Activated T-helper 1 cell treated with anti-CD3 and anti-CD28 coated beads, Interleukin-2, amount 50 U/mL, for 16 hours (primary cell): ENCODE measurements at places on chromosomes 7 and 10.

DNA sequence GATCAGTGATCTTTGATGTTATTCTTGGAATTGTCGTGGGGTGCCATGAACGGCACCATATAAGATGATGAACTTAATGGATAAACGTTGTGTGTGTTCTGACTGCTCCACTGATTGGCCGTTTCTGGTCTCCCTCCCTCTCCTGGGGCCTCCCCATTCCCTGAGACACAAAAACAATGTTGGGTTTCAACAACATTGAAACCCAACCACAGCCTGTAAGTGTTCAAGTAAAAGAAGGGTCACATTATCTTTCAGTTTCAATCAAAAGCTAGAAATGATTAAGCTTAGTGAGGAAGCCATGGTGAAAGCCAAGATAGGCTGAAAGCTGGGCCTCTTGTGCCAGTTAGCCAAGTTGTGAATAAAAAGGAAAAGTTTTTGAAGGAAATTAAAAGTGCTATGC is 19.5 kb downstream of the EN2 start:
- no peak for DNase-seq

DNA sequence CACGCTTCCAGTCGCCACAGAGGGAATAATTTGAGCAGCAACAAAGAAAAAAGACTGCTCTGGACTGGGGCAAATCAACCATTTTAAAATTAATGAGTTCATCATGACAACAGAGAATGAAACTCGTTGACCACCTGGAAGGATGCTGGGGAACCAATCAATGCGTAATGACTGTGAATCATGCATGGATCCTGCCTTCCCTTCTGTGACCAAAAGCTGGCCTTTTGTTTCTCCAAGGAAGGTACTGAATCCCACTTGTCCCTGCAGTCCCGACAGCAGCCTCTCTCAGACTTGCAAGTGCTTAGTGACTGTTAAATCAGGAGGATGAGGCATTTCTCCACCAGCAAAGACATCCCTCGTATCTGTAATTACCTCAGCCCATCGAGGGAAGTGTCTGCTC is 68.0 kb upstream of the TNS3 start:
- no peak for DNase-seq

DNA sequence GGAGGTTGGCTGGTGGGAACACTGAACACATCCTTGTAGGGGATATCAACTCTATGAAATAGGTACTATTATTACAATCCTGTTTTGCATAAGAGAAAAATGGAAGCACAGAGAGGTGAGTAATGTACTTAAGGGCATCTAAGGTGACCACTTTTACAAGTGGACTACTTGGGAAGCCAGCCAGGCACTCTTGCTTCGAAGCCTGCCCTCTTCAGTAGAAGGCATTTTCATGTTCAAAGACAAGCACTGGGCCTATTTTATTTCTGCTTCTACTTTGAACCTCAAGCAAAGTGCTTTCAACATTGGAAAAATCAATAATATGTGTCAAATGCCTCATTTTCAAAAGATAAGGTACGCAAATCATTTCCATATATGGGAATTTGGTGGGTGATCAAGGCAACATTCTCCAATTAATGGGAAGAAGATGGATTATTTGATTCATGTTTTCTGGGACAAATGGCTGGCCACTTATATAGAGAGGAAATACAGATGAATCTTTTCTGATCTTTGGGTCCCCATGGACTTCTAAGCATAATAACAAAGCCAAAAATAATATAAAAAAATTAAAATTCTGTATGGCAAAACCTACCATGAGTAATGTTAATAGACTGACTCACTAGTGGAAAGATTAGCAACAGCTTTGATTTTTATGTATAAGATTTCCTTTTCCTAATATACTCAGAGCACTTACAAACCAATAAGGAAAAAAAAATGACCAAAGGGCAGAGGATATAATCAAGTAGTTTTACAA is 270.2 kb downstream of the FRMD4A start:
- DNase-seq, result no peak

GRCh38 chr10:69337296-69338132 is 59.2 kb downstream of the HK1 start:
- DNase-seq, result no peak

DNA sequence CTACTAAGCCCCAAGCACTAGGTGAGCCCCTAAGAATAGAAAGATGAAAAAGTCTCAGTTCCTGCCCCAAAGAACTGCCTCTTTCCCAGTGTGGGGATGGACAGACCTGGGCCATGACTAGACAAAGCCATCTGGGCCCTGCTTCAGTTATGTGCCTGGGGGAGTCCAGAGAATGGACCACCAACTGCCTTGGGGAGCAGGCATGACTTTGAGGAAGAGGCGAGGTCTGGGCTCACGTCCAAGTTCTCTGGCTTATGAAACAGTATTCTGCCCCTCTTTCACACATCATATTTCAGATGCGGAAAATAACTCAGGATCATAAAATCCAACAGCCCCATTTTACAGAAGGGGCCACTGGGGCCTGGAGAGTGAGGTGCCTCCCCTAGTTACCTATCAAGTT is 80.3 kb downstream of the PLXNA4 start:
- DNase-seq, result no peak

- DNase-seq, result no peak
These were observed 47.4 kb downstream of the CH25H start for GRCh38 chr10:89159761-89160160.

GRCh38 chr10:78798976-78799730 is 269.6 kb upstream of the ZMIZ1 start:
- DNase-seq, result no peak

- DNase-seq, result no peak
These were observed 121.0 kb upstream of the THSD7A start for GRCh38 chr7:11952972-11953371.

GRCh38 chr10:94677691-94678090 is 5.8 kb upstream of the CYP2C18 start:
- DNase-seq, result no peak

DNA sequence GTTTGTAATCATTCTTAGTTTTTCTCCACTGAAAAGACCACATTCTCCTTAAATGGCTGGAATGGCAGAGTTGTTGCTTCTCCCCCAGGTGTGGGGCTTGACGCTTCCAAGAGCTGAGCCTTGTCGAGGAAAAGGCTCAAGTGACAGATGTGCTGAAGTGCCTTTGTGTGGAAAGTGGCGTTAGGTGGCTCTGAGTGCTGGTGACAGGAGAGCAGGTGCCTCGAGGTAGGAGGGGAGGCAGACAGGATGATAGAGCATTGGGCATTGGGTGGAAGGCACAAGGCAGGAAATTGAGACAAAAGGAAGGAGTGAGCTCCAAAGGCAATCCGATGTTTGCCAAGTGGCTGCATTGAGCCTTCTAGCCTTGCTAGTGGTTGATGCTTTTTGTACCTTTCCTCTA is 6.7 kb downstream of the KIAA1217 start:
- DNase-seq, result no peak

DNA sequence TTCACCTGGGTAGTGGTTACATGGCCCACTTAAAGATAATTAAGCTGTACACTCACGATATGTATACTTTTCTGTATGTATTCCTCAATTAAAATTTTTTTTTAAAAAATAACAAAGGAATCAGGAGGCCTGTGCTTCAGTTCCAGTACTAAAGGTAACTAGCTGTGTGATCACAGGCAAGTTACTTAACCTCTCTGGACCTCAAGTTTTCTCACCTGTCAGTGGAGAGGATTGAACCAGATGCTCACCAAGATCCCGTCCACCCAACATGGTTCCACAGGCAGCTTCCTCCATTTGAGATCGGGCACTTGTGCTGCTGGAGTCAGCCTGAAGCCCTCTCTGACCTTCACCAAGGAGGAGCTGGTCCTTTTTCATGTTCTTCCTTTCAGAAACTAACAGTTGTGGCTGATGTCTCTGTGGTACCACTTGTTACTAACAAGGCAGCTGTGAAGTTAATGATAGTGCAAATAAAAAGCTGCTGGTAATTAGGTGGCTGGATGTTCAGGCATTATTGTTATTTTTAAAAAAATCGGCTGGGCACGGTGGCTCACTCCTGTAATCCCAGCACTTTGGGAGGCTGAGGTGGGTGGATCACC is 29.4 kb upstream of the SMNDC1 start:
- DNase-seq, result no peak
